Activated T-helper 2 cell treated with anti-CD3 and anti-CD28 coated beads, Interferon-gamma antibody, Interleukin-2, Interleukin-4, amounts not matched to agents 10 μg/mL and 5 μg/mL and 100 μg/mL, durations not matched to agents 14 hours and 24 hours and 36 hours (primary cell): ENCODE measurements at places on chromosomes 6 and 20. TPM values are rescaled to one million over a fixed set of nuclear protein-coding genes. Genes with fewer than 3 reads are reported as not detected.

ARMC12 gene
- total RNA-seq, result 0.89 and 0.97 TPM in 2 replicates

GRIK2 gene
- total RNA-seq, result not detected in 2 replicates

TMEM244 gene
- not detected in 2 replicates for total RNA-seq

CDSN gene
- total RNA-seq, result not detected in 2 replicates

CYP21A2 gene
- total RNA-seq, result 0.25 and 0.39 TPM in 2 replicates

PPT2 gene
- total RNA-seq, result 11.5 and 12.7 TPM in 2 replicates

RAET1L gene
- not detected in 2 replicates for total RNA-seq

GNMT gene
- 0.62 and 0.69 TPM in 2 replicates for total RNA-seq

ID4 gene
- not detected in 2 replicates for total RNA-seq

NPEPL1 gene
- 27.5 and 29.4 TPM in 2 replicates for total RNA-seq

DPM1 gene
- total RNA-seq, result 59.6 and 60.0 TPM in 2 replicates

LY6G6D gene
- not detected in 2 replicates for total RNA-seq

MICA gene
- 5.6 and 6.0 TPM in 2 replicates for total RNA-seq

RUNX2 gene
- 60.8 and 65.4 TPM in 2 replicates for total RNA-seq

DUSP15 gene
- not detected in 2 replicates for total RNA-seq

CEP250 gene
- total RNA-seq, result 51.0 and 54.6 TPM in 2 replicates

MLIP gene
- total RNA-seq, result not detected in 2 replicates

POM121L2 gene
- not detected in 2 replicates for total RNA-seq

KCNK17 gene
- not detected in 2 replicates for total RNA-seq

NKAIN2 gene
- not detected in 2 replicates for total RNA-seq

JARID2 gene
- 55.9 and 57.7 TPM in 2 replicates for total RNA-seq

E2F3 gene
- 27.9 TPM in 2 replicates for total RNA-seq

FRMD1 gene
- not detected in 2 replicates for total RNA-seq

SLC32A1 gene
- total RNA-seq, result not detected in 2 replicates

GABRR1 gene
- total RNA-seq, result not detected in 2 replicates

ERVFRD-1 gene
- not detected in 2 replicates for total RNA-seq

COL11A2 gene
- 0.34 and 0.37 TPM in 2 replicates for total RNA-seq

BACH2 gene
- total RNA-seq, result 88.8 and 89.7 TPM in 2 replicates

MARCKS gene
- 0.28 and 0.34 TPM in 2 replicates for total RNA-seq

MYBL2 gene
- total RNA-seq, result 85.4 and 88.6 TPM in 2 replicates

SERINC1 gene
- 44.0 and 46.4 TPM in 2 replicates for total RNA-seq

TTLL9 gene
- total RNA-seq, result not detected in 2 replicates

GATA5 gene
- not detected in 2 replicates for total RNA-seq

BPIFA3 gene
- total RNA-seq, result not detected in 2 replicates

SOX18 gene
- 1.0 and 1.1 TPM in 2 replicates for total RNA-seq

LKAAEAR1 gene
- total RNA-seq, result 0.21 and 0.25 TPM in 2 replicates

TBC1D20 gene
- 30.1 and 31.5 TPM in 2 replicates for total RNA-seq

GRM1 gene
- not detected in 2 replicates for total RNA-seq

ARMH2 gene
- total RNA-seq, result not detected in 2 replicates

ZNF391 gene
- 0.44 and 0.82 TPM in 2 replicates for total RNA-seq

ARG1 gene
- total RNA-seq, result not detected in 2 replicates

C6orf58 gene
- total RNA-seq, result not detected in 2 replicates

SDCBP2 gene
- 3.2 and 4.1 TPM in 2 replicates for total RNA-seq

TRDN gene
- not detected in 2 replicates for total RNA-seq

GTF2H4 gene
- total RNA-seq, result 56.8 and 58.3 TPM in 2 replicates

KCNK16 gene
- total RNA-seq, result not detected in 2 replicates

OCSTAMP gene
- not detected in 2 replicates for total RNA-seq
